ENCODE measurements at places on chromosomes 5 and 9.

DNA sequence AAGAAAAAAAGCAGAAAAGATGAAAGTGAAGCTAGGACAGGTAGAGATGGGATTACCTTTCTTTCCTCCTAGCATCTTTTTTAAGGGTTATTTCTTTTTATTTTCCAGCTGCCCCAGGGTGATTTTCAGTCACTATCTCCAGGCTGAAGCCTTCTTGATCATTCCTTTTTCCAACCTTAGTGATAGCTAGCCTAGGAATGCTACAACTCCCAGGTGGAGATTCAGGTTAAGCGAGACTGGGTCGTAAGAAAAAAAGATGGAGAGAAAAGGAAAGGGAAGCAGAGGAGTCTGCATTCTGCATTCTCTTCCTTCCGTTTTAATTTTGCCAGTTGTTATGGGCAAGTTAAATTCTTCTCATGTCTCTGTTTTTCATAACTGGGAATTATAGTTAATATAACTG, 36.7 kb upstream of the RIC1 start:
- no peak for DNase-seq

DNA sequence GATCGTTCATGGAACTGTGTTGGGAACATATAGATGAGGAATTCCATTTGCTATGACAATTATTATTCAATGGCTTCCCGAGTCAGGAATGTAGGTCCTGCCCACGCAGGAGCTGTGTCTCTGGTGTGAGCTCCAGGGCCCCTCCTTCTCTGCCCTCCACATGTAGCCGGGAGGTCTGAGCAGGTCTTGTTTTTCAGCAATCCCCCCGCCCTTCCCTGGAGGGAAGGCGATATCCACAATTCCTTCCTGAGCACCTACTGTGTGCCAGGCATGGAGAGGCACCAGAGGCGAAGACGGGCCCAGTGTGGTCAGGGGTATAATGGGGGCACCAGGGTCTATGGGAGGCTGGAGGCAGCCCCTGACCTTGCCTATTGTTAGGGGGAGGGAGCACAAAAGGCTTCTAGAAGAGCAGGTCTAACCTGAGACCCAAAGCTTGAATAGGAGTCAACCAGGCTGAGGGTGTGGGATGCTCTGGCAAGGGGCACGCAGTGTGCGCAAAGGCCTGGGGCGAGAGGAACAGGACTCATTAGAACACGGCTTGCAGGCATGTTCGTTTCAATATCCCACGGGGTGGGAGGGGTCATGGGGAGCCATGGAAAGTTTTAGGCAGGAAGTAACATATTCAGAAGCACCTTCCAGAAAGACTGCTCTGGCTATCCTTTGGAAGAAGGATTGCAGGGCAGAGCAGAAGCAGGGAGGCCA, 154.9 kb downstream of the C9orf50 start:
- DNase-seq: no peak

DNA sequence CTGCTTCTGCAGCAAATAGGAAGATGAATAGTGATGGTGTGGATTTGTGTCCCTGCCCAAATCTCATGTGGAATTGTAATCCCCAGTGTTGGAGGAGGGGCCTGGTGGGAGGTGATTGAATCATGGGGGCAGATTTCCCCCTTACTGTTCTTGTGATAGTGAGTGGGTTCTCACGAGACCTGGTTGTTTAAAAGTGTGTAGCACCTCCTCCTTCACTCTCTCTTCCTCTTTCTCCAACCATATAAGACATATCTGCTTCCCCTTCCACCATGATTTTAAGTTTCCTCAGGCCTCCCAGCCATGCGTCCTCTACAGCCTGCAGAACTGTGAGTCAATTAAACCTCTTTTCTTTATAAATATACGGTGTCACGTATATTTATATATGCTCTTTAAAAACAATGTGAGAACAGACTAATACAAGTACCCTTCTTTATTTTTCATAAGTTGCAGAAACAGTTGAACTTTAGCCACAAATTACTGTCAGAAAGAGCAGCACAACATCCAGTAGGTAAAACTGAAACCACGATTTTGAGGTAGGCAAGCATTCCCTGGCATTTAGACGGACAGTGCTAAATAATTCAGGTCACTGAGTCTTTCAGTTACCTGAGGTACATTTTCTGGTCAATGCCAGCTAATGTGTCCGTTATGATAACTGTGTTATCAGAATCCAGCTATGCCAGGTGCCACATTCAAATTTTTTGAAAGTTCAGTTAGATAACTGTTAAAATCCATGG, 79.3 kb upstream of the SPEF2 start:
- DNase-seq: no peak

DNA sequence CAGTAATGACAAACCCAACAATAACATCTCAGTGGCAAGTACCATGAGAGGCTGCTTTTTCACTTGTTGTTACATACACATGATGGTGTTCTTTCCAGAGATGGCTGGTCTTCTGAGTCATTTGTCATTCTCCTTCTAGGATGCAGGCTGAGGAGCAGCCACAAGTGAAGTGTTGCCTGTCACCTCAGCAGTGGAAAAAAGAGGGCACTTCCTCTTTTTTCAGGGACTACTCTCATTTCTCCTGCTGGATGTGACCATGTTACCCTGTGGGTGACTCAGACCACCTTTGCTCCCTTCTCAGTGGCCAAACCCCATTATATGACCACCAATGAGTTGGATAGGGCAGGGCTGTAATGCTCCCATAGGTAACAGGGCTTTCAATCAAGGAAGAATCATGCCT, 587.0 kb upstream of the ADAMTS16 start:
- no peak for DNase-seq

DNA sequence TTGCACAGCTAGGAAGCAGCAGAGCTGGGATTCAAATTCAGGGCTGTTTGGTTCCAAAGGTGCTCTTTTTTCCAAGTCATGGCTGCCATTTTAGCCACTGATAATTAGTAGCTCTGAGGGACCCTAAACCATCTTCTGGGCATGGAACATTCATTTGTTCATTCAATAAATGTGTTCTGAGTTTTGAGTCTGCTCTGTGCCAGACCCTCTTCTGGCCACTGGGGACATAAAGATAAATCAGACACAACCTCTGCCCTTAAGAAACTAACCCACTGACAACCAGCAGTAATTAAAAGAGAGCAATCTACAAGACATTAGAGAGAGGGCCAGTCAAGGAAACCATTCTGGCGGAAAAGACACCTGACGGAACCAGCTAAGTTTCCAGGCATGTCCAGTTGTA, 2.0 kb upstream of the CPEB4 start:
- DNase-seq: no peak
